Islet precursor cell (in vitro differentiated cells): ENCODE measurements at places on chromosomes 1 and 21.
A peak's percentile ranks its signal among the peaks of the same experiment; 100 is the strongest.

GRCh38 chr1:179241530-179242097, 12.1 kb upstream of the ABL2 start:
- DNase-seq: no peak

GRCh38 chr1:165512816-165513215, 31.0 kb upstream of the LRRC52 start:
- DNase-seq: no peak

- no peak for DNase-seq
Observed at GRCh38 chr1:230010603-230011332, 56.3 kb upstream of the GALNT2 start.

GRCh38 chr1:92038695-92039346, 9.0 kb downstream of the EPHX4 start:
- DNase-seq: no peak

- DNase-seq: peak; percentile 70
Observed at GRCh38 chr1:59505596-59506028, 208.7 kb downstream of the FGGY start.

- peak; percentile 68 for DNase-seq
Observed at GRCh38 chr1:111234258-111234657, 6.7 kb downstream of the CHI3L2 start.

DNA sequence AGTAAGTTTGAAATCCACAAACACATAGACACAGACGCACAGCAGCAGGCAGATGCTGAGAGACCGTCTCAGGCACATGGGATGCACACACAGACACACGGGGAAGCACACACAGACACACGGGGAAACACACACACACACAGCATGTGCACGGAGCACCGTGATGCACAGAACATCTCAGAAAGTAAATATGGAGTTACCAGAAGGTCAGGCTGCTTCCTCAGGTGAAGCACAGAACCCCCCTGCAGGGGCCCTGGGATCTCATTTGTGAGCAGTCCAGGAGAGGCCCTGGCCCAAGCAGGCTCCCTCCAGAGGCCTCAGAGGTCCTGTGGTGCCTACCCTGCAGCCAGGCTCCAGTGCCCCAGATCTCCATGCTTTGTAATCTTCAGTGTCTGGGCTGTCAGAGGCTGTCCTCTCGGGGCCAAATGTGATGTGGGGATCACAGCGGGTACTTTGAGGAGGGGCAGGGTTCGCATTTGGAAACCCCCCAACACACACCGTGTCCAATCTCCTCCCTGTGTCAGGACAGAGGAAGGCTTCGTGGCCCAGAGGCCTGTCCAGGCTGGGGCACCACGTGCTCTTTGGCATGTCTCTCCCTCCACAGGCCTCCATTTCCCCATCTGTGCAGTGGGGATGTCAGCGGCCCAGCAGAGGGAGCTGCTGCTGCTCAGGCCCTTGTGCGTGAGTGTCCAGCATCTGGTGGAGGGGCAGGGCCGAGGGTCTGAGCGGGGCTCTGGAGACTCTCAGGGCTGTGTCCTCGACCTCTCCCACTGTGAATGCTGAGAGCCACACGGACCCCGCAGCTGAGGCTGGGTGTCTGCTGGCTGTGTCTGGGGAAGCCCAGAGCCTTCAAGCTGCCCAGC, 23.0 kb upstream of the PRSS38 start:
- DNase-seq: peak; percentile 58

DNA sequence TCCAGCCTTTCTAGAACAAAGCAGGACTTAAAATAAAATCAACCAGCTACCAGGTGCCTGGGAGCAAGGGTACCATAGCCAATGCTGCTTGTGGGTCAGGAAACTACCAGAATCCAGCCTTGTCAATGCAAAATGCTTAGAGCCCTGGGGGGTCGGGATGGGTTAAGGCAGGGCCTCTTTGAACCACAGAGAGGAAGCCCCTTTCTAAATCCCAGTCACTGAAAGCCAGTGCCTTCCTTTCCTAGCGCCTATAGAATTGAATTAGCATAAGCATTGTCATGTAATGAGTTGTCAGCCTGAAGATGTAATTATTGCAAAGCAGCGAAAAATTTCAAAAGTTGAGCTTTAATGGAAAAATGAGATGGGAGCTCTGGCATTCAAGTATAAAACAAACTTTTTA, 176.6 kb upstream of the DAB1 start:
- no peak for DNase-seq

DNA sequence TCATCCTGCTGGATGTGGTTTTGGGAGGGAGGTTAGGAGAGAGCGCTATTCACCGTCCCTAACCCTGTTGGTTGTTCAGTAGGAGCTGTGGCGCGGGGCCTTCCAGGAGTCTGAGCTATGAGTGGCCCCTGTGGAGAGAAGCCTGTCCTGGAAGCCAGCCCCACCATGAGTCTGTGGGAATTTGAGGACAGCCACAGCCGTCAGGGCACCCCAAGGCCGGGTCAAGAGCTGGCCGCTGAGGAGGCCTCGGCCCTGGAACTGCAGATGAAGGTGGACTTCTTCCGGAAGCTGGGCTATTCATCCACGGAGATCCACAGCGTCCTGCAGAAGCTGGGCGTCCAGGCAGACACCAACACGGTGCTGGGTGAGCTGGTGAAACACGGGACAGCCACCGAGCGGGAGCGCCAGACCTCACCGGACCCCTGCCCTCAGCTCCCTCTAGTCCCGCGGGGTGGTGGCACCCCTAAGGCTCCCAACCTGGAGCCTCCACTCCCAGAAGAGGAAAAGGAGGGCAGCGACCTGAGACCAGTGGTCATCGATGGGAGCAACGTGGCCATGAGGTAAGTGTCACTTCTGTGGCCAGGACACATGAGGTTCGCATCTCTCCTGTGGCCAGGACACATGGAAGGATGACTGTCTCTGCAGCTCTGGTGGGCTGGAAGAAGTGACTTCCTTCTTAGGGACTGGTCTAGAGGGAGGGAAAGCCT, 1.2 kb downstream of the ZC3H12A start:
- DNase-seq: peak; percentile 58

- no peak for DNase-seq
Observed at GRCh38 chr1:99749504-99750347, 16.7 kb downstream of the FRRS1 start.

DNA sequence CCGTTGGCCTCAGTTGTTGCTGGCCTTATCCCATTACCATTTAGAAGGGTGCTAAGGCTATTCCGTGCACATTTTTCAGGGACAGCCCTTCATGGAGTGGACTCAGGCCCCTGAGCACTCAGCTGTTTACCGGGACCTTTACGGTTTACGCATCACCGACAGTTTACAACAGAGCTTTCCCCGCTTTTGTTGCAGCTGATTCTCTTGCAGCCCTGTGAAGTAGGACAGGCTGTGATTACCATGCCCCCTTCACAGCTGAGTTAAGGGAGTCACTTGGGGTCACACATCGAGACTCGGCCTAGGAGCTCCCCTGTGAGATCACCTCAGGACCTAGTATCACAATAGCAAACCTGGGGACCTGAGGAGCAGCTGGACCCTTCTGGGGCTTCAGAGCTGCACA, 41.9 kb downstream of the PTPRF start:
- DNase-seq: no peak

- DNase-seq: no peak
Observed at GRCh38 chr1:236320214-236320613, 38.5 kb upstream of the ERO1B start.

DNA sequence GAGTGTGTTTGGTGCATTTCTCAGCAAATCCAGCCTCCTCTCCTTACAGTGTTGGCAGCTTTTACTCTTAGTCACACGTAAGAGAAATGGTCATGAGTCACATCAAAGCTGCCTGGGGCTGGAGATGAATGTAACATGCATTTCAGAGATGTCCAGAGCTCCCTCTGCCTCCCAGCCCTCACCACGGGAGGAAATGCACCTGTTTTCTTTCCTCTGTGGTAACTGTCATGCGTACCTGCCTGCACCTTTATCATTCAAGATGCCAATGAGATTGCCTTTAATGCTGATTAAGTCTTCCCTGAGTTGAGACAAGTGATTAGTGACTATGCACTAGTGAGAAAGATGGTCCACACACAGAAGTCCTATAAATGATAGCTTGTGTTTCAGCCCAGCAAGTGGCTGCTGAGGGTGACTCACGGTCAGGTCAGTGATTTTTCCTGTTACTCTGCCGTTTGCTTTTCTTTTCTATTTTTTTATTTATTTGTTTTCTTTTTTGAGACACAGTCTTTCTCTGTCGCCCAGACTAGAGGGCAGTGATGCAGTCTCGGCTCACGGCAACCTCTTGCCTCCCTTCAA, 277.3 kb upstream of the FMN2 start:
- peak; percentile 94 for DNase-seq

DNA sequence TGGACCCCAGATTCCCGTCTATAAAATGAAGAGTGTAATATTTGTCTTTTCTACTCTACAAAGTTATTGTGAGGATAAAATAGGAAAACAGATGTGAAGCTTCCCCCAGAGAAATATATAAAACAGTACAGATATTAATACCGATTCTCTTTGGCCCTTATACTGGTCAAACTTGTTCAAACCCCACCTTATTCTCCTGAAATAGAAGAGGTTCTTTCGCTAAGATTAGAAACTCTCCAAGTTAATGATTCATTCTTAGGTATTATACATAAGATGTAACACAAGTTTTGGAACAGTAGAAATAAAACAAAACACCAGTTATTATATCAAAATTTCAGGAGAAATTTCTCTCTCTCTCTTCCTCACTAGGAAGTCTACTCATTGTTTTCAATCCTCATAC, 852.4 kb upstream of the ADAMTS5 start:
- DNase-seq: no peak

DNA sequence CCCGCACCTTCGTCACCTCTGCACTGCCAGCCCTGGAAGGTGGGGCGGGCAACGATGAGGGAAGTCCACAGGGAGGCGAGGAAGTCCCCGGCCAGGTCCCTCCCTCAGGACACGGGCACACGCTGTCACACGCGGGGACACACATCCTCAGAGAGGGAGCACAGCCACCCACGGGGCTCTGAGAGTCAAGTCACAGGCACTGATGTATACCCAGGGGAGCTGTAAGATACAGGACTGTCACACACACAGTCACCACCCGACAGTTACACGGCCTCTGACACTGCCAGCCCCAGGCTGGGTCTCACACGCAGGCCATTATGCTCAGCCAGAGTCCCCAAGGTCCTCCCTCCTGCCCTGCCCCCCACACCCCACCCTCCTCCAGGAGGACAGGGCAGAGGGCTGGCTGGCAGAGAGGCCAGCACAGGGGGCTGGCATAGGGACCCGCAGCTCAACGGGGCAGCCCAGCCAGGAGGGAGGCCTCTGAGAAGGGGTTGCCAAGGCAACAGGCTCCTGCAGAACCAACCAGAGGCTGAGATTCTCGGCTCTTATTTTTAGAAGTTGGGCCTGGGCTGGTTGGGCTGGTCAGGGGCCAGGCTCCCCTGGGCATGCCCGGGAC, 17.7 kb upstream of the ADGRB2 start:
- DNase-seq: no peak

DNA sequence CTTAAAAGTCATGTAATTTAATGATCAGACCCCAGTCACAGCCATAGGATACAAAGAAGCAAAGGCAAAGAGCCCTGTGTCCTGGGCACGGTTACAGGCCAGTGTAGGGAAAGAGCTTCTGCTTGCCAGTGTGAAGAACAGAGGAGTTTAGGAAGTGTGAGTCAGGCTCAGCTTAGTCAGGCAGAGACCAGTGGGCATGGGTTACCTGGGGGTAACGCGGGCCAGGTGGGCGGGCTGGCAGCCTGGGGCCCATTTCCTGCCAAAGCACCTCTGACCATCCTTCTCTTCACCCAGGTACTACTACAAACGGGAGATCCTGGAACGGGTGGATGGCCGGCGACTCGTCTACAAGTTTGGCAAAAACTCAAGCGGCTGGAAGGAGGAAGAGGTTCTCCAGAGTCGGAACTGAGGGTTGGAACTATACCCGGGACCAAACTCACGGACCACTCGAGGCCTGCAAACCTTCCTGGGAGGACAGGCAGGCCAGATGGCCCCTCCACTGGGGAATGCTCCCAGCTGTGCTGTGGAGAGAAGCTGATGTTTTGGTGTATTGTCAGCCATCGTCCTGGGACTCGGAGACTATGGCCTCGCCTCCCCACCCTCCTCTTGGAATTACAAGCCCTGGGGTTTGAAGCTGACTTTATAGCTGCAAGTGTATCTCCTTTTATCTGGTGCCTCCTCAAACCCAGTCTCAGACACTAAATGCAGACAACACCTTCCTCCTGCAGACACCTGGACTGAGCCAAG, 4.7 kb downstream of the ELF3 start:
- DNase-seq: no peak

DNA sequence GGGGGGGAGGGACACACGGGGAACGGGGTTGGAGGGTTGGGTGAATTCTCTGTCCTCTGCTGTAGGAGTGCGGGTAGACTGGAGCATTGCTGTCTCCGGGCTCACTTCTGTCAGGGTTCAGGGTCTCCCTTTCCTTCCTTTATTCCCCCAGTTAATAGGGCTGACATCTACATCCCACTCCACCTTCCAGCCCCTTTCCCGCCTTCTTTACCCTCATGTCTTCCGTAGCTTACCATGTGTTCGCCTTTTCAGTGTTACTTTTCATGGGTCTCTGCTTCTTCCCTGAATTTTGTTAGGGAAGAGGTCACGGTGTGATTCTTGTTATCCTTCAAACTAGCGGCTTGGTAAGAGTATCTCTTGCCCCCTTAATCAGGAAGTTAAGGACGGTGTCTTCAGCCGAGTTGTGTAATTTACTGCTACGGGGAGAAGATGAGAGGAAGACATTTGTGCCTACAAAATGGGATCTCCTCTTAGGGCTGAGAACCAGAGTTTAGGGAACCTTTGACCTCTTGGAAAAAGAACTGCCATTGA, 917 bp downstream of the RAP1A start:
- no peak for DNase-seq

DNA sequence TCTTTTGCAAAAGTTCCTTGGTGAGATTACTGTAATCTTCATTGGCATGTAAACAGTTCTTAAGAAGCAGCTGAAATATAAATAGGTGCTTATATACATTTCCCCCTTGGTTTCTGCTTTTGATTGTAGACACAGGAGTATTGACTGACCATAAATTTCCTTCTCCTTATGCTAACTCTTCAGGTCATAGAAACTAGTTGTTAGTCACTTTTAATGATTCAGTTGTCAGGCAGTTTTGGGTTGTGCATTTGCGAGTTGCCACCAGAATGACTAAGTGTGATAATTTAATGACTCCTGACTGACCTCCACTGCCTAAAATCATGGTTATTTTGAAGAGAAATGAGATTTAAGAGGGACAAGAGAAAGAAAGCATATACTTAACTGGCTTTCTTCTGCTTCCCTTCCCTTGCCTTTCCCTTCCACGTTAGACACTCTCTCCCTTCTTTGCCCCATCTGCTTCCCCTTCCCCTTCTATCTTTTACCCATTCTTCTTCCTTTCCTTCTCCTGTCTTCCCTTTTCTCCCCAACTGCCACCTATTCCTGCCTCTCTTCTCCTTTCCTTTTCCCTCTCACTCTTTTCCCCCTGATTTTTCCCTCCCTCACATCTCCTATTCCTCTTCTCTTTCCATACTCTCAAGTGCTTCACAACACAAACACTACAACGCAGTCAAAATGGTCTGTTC, 12.3 kb downstream of the ZMPSTE24 start:
- no peak for DNase-seq

DNA sequence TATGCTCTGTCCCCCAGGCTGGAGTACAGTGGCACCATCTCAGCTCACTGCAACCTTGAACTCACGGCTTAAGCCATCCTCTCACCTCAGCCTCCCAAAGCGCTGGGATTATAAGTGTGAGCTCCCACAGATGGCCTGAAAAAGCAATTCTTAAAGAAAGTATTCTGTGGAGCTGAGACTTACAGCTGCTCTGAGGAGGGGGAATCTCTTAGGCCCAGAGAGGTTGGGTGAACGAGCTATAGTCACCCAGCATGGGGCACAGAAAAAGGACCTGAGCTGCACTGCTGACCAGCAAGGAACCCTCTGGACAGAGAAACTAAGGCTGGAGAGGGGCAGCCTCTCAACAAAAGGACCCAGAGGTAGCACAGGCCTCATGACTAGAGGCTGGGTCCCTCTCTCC, 1.3 kb downstream of the PAQR7 start:
- no peak for DNase-seq
